ENCODE measurements at places on chromosomes 11 and 22.
A peak's percentile ranks its signal among the peaks of the same experiment; 100 is the strongest.

GRCh38 chr22:27347951-27348350 lies 453.6 kb downstream of the MN1 start:
- H3K4me3 ChIP-seq, result no peak overlapping the region
- no peaks in the 10 kb centered on the region for H3K36me3 ChIP-seq
- no peak for DNase-seq
- no peak overlapping the region for H3K27ac ChIP-seq
- no peaks in the 10 kb centered on the region for H3K4me1 ChIP-seq
- no peaks in the 10 kb centered on the region for H3K27me3 ChIP-seq

DNA sequence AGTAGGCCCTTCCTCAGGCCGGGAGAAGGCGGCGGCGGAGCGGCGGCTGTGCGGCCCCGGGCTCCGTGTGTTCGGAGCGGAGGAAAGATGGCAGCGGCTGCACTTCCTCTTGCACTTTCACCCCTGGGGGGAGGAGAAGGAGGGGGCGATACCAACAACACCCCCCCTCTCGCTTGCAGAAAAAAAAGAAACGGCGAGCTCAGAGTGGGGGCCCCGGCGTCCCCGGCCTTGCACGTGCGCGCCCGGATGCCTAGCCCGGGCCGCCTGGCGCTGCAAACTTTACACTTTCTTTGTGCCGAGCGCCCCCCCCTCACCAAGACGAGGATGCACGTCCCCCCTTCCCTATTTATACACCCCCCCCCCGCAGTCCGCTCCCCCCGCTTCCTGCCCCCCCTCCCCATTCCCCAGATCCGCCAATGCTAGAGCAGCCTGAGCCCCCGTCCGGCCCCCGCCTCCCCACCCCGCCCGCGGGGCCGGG lies at the start of gene PATZ1:
Gene PATZ1 (minus strand): TSS at position 92 of the 478 bp plus-strand sequence. CDS start 744 bp downstream, outside the sequence.
- peak within 1 kb of the TSS; percentile 94 for H3K27ac ChIP-seq
- no peaks in the 10 kb centered on the region for H3K27me3 ChIP-seq
- DNase-seq, result no peak
- H3K36me3 ChIP-seq, result peaks cover 13% of the 10 kb centered on the region
- H3K4me3 ChIP-seq, result peak within 1 kb of the TSS; percentile 61

GRCh38 chr22:17957204-17957603 lies 67.2 kb downstream of the MICAL3 start:
- no peaks in the 10 kb centered on the region for H3K4me1 ChIP-seq
- no peaks in the 10 kb centered on the region for H3K36me3 ChIP-seq
- H3K27ac ChIP-seq, result no peak overlapping the region
- no peak for DNase-seq
- H3K27me3 ChIP-seq, result no peaks in the 10 kb centered on the region
- no peak overlapping the region for H3K4me3 ChIP-seq

GRCh38 chr11:4181782-4182721 lies 87.5 kb downstream of the RRM1 start:
- no peak overlapping the region for H3K4me3 ChIP-seq
- H3K27ac ChIP-seq, result no peak overlapping the region
- DNase-seq, result peak; percentile 60
- no peaks in the 10 kb centered on the region for H3K36me3 ChIP-seq

DNA sequence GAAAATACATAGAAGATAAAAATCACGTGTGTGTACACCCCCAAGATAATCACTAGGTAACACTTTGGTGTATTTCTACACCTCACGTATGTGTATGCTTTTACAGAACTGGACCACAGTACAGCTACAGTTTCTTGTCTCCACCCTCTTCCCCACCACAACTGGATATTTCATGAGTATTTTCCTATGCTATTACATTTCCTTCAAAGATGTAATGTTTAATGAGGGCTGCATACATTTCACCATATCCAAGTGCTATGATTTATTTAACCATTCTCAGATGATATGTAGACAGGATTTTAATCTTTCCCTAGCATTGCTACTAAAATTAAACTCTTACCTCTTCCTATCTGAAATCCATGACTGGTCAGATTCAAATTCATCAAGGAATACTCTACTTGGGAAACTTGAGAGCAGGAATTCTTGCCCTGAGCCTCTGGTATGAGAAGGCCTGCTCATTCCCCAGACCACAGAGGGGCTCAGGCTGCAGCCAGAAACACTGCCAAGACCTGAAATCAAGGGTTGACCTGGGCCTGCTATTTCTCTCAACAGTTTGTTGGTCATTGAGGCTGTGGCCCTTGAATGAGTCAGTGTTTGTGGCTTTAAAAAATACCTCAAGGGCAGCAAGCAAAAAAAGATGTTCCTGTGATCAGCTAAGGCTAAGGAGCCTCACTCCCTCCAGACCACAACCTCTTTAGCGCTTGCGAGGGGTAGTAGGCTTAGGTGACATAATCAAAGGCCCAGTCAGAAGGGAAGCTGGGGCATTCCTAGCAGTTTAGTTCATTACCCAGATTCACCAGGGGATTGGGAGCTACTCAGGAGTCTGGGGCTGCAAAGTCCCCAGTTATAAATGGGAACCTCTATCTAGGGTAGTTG lies 55.5 kb downstream of the ABTB2 start:
- no peaks in the 10 kb centered on the region for H3K27me3 ChIP-seq
- H3K4me3 ChIP-seq, result no peak overlapping the region
- peak overlapping the region; percentile 30 for H3K27ac ChIP-seq
- no peak for DNase-seq
- H3K36me3 ChIP-seq, result no peaks in the 10 kb centered on the region
